ENCODE measurements at places on chromosomes 1 and 21.

GRCh38 chr21:38806942-38807284 lies 1.2 kb downstream of the ETS2 start:
- DNase-seq = no peak

DNA sequence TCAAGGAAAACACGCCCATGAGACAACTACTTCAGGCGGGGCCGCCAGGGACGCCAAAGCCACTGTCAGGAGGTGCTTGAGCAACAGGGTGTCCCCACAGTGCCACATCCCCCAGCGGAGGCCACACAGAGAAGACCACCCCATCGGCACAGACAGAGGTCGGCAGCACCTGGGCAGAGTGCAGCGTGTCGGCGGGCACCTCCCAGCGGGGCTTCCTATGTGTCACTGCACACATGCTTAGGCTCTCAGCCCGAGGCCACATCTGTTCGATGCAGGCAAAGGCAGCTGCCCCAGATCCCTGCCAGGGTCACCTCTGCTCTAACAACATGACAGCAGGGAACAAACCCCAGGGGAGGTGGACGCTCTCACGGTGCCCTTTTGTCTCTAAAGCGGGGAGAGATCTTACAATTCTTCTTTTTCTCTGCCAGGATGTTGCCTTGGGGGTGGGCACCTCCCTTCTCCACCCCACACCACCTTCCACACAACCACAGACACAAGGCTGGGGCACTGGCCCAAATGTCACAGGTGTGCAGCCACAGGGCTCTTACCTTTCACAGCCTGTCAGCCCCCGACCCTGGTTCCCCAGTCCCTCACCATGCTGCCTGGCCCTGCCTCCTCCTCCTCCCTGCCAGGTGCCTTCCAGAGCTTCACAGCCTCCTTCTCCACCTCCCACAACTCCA lies 4.2 kb downstream of the KRTAP10-8 start:
- no peak for DNase-seq

GRCh38 chr21:17911628-17912027 lies 92.5 kb upstream of the C21orf91 start:
- no peak for DNase-seq

DNA sequence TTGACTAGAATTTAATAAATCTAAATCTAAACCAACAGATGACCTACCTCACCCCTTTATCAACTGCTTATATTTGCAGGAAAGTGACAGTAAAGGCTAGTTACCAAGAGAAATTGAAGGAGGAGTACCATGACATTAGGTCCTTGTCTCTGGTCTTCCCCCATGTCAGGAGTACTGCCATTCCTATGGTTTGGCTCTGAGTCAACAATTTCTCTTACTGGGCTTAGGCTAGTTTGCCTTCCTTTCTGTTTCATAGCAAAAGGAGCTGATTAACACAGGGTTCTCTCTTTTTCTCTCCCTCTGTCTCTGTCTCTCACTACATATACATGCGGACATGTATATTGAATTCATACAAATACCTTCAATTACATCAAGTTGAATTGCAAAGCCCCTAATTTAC lies 579.9 kb downstream of the DPYD start:
- DNase-seq = no peak

GRCh38 chr1:236120721-236121153 lies 21.6 kb upstream of the GPR137B start:
- no peak for DNase-seq

Measured in activated naive CD4-positive, alpha-beta T cell (primary cell).